ENCODE measurements at places on chromosomes 13 and 19.

DNA sequence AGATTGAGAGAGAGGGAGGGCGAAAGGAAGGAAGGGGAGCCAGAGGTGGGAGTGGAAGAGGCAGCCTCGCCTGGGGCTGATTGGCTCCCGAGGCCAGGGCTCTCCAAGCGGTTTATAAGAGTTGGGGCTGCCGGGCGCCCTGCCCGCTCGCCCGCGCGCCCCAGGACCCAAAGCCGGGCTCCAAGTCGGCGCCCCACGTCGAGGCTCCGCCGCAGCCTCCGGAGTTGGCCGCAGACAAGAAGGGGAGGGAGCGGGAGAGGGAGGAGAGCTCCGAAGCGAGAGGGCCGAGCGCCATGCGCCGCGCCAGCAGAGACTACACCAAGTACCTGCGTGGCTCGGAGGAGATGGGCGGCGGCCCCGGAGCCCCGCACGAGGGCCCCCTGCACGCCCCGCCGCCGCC, at the start of gene TNFSF11:
TNFSF11 (plus strand) TSS at position 142 of the 400 bp plus-strand sequence; CDS start at position 294, 152 bp downstream.
- no peak for DNase-seq

DNA sequence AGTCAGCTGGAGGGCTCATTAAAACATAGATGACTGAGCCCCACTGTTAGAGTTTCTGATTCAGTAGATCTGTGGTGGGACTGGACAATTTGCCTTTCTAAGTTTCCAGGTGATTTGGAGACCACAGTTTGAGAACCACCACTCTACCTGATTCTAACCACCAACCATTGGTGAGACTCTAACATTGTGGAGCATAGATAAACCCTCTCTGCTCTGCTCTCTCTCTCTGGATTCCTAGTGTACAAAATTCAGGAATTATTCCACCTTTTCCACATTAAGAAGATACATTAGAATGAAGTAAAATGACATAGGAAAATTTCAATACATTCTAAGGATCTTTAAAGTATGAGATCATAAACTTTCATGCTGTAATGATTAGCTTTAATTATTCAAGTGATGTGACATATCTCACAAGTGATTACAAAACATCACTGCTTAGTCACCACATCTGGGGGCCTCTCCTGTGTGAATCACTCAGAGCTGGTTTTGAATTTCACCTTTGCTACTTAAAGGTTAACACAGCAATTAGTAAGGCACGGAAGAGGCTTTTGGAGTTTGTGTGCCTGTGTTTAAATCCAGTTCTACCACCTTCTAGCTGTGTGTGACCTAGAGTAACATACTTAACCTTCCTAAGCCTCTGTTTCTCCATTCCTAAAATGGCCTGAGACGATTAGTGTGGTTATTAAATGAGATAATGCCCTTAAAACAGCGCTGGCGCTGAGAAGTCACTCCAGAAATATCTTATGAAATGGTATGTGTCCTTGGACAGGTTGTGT, 78.5 kb upstream of the NBEA start:
- no peak for DNase-seq

DNA sequence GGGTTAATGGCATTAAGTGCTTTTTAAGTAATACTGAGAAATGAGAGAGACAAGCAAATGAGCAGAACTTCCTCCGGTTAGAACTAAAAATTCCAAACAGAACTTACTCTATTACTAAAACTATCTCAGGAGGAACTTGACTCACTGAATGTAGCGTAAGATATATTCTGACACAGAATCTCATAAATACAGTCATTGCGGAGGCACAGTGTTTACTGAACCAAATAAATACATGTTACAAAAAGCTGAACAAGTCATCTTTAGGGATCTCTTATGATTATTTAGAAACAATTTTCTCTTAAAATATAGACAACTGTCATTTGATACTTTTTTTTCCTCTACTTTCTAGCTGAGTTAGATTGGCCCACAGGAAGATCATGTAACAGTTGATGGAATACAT, 283.1 kb downstream of the KLF12 start:
- DNase-seq = no peak

DNA sequence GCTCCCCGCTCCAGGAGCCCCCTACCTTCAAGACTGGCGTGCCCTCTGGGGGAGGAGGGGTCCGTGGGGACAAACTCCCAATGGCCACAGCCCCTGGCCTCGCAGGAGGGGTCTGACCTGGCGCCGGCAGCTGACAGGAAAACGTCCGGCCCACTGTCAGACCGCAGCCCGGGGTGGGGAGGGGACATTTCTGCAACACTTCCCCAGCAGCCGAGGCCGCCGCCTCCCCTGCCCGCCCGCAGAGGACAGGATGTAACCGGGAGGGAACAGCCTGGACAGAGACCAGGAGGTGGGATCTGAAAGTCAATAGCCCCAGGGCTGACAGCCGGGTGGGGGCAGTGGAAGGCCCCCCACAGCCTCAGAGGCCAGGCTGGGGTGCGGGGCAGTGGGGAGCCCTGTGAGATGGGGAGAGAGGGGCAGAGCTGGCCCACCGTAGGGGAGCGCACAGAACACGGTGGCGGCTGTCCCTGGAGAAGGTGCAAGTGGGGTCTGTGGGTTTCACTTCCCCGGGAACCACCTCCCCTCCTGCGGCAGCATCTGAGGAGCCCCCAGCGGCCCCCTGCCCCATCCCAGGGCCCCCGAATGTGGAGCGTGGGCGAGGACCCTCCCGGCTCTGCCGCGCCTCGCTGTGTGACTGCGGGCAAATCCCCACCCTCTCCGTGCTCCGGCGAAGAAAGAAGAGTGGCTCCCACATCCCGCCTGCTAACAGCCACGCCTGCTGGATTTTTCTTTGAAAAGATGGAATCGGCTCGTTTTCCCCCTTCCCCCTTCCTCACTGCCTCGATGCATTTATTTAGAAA, at the start of gene PEAK3:
PEAK3 (minus strand) TSS at position 114 of the 800 bp plus-strand sequence. CDS start 1,244 bp downstream, outside the sequence.
- DNase-seq = no peak

GRCh38 chr13:107964395-107964794, 250.9 kb downstream of the LIG4 start:
- peak; percentile 12 for DNase-seq

GRCh38 chr13:91740756-91741155, 342.3 kb downstream of the GPC5 start:
- no peak for DNase-seq

DNA sequence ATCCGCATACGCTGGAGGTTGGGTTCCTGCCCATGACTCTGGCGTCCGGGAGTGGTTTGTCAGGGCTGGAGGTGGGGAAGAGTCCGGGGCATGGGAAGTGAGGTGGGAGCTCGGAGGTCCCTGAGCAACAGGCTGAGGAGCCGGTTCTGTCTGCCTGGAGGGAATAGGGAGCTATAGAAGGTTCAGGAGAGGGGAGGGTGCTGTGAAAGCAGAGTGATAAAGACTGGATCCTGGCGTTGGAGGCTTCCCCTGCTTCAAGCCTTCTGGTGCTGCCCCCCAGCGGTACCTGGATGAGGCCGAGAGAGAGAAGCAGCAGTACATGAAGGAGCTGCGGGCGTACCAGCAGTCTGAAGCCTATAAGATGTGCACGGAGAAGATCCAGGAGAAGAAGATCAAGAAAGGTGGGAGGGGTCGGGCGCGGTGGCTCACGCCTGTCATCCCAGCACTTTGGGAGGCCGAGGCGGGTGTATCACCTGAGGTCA, 2.6 kb downstream of the HMG20B start:
- no peak for DNase-seq

GRCh38 chr19:45217193-45217956, 27.8 kb downstream of the EXOC3L2 start:
- no peak for DNase-seq

DNA sequence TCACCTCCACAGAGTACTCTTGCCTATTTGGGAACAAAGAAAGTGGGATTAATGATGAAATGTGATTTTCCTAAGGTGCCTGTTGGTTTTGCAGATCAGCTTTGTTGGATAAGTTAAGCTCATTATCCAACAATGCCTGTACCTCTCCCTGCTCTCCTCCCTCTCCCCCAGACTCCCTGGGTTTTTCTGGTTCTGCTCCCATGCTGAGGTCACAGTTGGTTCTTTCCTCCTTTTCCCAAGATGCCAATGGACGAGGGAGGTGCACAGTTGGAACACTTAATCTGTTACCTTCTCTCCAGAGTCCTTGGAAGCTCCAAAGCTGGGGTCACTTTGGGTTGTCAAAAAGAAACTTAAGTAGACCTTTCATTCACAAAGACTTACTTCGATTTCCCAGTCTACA, 1.6 kb downstream of the OXGR1 start:
- DNase-seq = no peak

- no peak for DNase-seq
Observed at GRCh38 chr13:68851026-68851425, 1256.6 kb upstream of the ATXN8OS start.

GRCh38 chr19:6694147-6694815, 24.3 kb upstream of the TNFSF14 start:
- no peak for DNase-seq

GRCh38 chr13:72457151-72457550, 270.3 kb downstream of the MZT1 start:
- DNase-seq = no peak

- peak; percentile 82 for DNase-seq
Observed at GRCh38 chr13:23656637-23657371, 86.6 kb downstream of the TNFRSF19 start.

- DNase-seq = no peak
Observed at GRCh38 chr19:55247621-55248099, 11.2 kb downstream of the PPP6R1 start.

DNA sequence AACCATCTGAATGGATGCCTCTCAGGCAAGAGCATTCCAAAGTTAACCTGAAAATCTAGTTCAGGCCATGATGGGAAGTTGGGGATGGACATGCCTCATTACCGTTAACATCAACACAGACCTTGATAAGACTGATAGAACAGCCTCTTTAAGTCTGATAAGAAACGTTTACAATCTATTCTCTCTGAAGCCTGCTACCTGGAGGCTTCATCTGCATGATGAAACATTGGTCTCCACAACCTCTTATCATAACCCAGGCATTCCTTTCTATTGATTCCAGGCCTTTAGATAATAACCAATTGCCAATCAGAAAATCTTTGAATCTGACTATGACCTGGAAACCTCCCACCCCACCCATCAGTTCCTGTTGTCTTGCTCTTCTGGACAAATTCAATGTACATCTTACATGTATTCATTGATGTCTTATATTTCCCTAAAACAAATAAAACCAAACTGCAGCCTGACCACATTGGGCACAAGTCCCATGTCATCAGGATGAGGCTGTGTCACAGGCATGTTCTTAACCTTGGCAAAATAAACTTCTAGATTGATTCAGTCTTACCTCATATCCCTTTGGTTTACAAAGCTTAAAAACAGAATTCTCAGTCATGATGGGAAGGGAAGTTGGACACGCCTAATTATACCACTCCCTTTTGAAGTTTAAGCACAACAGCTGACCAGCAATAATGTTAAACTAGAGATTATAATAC, 843.8 kb upstream of the SPRY2 start:
- no peak for DNase-seq

DNA sequence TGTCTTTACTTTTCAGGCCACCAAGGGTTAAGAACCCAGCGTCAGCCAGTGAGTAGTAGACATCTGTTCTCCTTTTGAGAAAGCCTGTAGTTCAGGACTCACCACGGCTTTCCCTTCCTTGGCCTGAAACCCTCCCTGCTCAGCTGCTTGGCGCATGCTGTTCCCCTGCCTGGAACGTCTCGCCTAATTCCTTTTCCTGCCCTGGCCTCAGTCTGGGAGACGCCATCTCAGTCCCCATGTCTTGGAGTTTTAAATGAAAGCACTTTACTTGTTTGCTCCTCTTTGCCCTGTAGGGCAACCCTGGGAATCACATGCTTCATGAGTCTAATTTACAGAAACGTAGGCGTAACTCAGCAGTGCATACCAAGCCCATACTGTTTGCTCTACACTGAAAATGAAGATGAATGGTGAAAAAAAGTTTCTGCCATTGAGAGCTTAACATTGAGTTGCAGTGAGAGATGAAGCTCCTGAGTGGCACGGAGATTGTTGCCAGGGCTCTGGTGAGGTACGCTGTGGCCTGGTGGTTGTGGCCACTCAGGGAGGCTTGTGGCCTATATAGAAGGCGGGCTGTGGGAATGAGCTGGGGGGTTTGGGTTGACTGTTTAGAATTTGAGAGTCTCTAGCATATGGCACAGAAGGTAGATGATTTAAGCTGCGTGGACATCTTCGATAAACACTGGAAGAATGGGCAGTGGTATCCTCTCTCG, 52.8 kb downstream of the GATAD2A start:
- DNase-seq = no peak

GRCh38 chr13:111317042-111317550, 3.3 kb upstream of the TEX29 start:
- DNase-seq = no peak

- DNase-seq = no peak
Observed at GRCh38 chr13:110354715-110355473, 47.8 kb downstream of the COL4A2 start.

- DNase-seq = no peak
Observed at GRCh38 chr19:30069535-30070197, 127.6 kb downstream of the URI1 start.

- no peak for DNase-seq
Observed at GRCh38 chr13:77563111-77563510, 27.6 kb downstream of the SCEL start.

DNA sequence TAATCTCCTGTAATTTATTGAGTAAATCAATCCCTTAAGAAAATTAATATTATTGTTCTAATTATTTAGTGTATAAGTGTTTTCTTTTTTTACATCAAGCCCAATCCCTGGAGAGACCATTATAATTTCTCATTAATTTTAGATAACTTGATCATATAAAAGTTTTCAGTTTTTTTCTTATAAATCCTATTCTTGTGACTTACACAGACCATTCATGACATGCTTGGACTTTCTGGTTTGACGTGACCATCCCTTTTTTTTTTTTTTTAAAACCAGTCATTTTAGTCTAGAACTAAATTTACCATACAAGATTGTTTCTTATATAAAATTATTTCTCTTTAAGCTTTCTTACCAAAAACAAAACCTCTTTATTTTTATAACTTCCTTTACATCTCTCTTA, 5.4 kb upstream of the MTRF1 start:
- peak; percentile 4 for DNase-seq

DNA sequence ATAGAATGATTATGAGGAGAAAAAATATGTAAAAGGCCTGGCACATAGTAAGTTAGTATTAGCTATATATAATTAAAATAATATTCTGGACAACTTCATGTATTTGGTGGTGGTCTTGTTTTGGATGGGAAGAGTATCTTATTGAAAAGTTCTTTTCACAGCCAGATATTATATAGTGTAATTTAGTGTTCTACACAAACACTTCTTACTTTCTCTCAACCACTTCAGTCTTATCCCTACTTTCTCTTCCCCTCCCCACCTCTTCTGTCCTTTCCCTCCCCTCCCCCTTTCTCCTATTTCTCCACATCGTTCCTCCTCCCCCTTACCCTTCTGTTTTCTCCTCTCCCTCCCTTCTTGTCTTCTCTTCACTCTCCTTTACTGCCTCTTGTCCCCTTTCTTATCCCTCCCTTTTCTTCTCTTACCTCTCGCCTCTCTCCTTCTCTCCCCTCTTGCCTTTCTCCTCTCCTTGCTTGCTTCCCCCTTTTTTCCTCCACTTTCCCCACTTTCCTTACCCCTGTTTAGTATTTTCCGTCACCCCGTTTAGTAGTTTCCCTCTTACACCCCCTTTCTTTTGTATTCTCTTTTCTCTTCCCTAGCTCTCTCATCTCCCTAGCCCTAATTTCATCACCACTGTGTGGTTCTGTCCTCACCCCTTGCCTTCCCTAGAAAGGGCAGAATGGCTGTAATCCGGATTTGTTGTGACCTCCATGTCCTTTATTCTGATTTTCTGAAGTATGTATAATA, 107.2 kb upstream of the MLNR start:
- no peak for DNase-seq

- no peak for DNase-seq
Observed at GRCh38 chr13:80336370-80336769, 4.6 kb downstream of the SPRY2 start.

- no peak for DNase-seq
Observed at GRCh38 chr13:53507741-53508140, 479.1 kb downstream of the OLFM4 start.

- DNase-seq = no peak
Observed at GRCh38 chr19:19610376-19611202, 7.9 kb downstream of the PBX4 start.

Measured in NCI-H2081 (cell line).